ENCODE measurements at places on chromosomes 7 and 10.

DNA sequence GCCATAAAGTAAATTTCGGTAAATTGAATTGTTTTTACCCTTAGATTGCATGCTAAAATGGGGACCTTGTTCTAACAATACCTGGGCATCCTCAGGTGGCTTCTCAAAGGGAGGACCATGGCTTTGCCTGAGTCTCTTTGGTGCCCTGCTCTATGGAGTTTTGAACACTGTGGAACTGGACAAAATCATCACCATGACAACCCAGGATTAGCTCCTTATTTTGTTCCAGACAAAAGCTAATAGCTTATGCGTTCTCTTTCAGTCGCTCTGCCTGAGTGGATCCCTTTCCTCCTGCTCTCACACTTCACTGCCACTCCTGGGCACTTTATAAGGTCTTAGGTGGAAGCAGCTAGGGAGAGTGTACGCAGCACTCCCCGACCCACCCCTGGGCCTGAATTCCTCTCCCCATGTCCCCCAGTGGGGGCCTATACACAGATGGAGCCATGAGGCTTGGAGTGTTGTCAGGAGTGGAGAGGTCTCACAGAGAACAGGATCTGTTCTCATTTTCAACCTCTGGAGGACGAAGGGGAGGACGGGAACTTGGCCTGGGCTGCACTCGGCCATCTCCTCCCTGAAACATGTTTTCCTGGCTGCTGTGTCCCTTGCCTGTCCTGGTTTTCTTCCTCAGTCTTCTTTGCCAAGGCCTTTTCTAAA, 19.0 kb downstream of the ADCYAP1R1 start:
- no peak for DNase-seq

DNA sequence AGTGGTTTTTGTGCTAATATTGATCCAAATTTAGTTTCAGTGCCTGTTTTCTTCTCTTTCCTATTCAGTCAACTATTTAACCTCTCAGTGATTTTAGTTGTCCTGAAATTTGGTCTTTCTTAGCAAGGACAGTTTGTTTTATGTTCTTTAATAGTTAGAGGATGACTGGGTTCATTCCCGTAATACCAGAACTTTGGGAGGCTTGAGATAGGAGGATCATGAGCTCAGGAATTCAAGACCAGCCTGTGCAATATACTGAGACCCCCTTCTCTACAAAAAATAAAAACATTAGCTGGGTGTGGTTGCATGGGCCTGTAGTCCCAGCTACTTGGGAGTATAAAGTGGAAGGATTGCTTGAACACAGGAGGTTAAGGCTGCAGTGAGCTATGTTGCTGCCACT, 148.3 kb downstream of the EXOC4 start:
- DNase-seq: no peak

DNA sequence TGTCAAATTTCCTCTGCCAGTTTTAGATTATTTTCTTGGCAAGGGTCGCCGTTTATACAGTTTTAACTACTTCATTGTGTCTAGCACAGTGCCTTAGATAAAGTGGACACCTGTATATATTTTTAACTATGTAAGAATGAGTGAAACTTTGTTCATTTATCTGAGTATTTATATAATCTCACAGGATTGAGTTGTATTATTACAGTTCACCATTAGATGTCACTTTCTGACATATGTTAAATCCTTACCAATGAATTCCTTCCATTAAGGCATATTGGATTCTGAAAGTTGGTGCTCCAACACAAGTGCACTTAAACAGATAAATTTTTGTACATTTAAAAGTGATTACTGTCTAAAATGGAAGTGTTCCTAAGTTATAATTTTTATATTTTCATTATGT, 43.0 kb downstream of the ZMYND11 start:
- DNase-seq: peak; percentile 65

- DNase-seq: peak; percentile 49
Measured at GRCh38 chr7:141663081-141663849, 38.7 kb downstream of the DENND11 start.

DNA sequence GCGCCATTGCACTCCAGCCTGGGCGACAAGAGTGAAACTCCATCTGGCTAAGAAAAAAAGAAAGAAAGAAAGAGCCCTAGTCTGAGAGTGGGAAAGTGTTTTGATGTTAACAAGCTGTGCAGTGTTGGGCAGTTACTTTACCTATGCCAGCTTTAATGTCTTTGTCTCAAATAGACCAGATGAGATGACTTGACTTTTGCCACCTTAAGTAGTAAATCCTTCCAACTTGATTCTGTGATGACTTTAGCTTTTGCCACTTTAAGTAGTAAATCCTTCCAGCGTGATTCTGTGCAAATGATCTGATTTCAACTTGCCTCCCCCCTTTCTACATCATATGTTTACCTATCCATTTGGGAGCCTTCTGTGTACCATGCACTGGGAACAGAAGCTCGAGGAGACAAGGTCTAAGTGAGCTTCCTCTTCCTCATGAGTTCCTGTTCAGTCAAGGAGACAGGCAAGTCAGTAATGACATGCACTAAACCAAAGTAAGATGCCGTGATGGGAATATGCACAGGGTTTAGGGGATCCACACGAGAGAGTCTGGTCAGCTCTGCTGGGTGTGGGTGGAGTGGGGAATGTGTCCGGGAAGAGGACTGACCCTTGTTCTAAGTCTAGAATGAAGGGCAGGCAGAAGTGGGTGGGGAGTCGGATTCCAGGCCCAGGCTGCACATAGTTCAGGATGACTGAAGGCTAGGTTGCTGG, 17.2 kb downstream of the INPP5F start:
- no peak for DNase-seq

GRCh38 chr10:130193493-130194193, 57.5 kb downstream of the GLRX3 start:
- DNase-seq: no peak

DNA sequence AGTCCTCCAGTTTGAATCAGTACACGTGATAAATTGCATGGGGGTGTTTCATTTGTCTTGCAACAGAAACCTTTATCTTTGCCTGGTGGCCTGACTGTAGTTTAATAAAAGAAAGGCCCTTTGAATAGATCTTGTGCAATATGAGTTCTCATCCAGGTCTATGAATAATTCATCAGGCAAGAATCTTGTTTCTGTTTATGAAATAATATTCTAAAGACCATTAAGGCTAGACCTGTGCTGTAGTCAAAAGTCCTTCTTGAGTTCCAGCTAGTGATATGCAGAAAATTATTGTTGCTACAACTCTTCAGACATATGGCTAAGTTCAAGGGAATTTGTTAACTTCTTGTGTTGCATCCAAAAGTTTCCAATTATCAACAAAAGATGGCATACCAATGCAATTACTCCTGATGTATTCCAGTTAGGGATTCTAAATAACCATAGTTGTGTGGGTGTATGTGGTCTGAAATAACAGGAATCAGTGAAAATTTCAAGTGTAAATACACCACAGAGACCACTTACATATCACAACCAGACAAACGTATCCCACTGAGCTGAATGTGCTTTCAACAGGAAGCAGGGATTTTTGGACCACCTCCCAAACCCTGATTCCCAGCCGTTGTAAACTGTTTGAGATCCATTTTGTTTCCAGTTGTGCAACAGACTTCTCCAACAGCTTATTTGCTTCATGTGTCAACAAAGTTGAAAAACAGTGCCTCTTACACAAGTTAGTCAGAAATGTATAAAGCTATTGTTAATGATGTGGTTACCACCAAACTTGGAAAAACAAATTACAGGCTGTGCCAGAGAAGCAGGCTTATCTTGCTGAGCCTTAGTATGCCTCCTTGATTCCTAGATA, 54.7 kb upstream of the BICC1 start:
- DNase-seq: no peak

DNA sequence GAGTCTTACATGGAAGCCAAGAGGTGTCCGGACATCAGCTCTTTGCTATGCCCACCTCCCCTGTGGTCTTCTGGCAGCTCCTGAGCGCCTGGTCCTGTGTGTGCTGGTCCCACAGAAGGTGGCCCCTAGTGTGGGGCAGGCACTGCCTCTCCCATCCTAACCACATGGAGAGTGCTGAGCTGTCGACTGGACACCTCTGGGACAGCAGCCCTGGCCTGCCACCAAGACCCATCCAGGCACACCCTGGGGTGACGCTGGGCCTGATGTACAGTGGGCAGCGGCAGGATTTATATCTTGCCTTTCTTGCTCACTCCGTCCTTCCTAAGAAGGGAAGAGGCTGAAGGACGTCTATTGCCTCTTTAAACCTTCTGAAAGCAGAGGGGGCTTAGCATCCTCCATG, 98.7 kb downstream of the EBF3 start:
- DNase-seq: no peak

- DNase-seq: no peak
Measured at GRCh38 chr10:44757551-44758205, 153.5 kb upstream of the TMEM72 start.

All from hematopoietic multipotent progenitor cell treated with erythropoietin and hydrocortisone succinate and interleukin-3 and kit ligand, for 4 days (in vitro differentiated cells).